ENCODE measurements at places on chromosomes 13 and 19.

DNA sequence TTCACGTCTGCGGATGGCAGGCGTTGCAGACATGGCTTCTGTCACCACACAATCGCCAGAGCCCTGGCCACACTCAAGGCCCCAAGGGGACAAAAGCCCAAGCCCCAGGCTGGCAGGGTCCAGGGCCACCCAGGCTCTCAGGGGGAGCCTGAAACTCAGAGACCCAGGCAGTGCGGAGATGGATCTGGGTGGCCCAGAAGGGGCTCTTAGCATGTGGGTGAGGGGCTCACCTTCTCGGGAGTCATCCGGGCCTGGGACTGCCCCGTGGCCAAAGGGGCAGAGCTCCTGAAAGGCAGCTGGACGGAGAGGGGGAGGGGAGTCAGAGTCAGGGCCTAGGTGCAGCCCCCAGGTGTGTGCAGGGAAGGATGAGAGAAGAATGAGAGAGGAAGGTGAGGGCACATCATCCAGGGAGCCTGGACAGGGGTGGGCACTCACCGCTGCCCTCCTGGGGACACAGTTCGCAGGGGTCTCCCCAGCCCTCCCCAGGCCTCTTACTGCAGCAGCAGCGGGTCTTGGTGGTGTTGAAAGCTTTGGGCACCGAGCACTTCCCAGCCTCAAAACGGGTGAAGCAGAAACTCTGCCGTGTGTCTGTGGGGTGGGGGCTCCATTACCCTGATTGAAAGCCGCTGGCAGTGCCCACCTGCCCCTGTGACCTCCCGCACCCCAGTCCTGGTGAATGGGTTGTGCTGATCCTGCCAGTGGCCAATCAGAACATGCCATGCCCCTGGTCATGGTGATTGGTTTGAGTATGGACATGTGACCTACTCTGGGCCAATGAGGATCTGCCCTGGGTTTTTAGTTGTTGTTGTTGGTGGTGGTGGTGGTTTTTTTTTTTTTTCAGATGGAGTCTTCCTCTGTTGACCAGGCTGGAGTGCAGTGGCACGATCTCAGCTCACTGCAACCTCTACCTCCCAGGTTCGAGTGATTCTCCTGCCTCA, 37.4 kb downstream of the CCL25 start:
- no peak for DNase-seq

GRCh38 chr13:31556376-31556775, 182.9 kb upstream of the RXFP2 start:
- no peak for DNase-seq

GRCh38 chr19:5553892-5554291, 13.9 kb downstream of the TINCR start:
- no peak for DNase-seq

GRCh38 chr19:4988770-4989251, 19.9 kb downstream of the KDM4B start:
- no peak for DNase-seq

- no peak for DNase-seq
Measured at GRCh38 chr13:54742984-54743383, 1714.4 kb downstream of the OLFM4 start.

DNA sequence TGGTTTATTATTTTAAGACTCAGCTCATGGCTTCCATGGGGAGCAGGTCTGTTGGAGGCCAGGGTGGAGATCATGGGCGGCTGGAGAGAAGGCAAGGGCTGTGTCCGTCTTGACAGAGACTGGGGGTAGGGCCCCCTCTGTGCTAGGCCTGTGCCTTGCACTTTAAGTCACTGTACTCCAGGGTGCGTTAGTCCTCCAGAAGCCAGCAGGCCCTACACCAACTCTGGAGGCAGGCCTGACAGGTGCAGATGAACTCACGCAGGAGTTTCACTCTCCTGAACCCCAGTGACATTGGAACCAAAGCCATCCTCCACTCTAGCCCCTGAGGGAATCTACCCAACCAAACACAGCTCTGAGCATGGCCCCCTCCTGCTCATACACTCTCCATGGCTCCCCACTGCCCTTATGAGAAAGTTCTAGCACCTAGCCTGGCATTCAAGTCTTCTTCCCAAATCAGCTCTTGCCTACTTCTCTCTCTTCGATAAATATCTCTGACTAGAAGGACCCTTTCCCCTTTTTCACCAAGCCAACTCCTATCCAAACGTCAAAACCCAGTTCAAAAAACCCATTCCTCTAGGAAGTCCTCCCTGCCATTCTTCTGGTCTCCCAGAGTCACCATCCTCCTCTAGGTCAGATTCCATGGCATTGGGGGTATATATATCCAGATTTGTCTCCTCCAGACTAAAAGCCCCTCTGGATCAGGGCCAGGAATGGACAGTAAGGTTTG, 15.1 kb downstream of the MEF2B start:
- no peak for DNase-seq

- DNase-seq: no peak
Measured at GRCh38 chr19:39032063-39032918, at the start of gene FBXO27. Gene FBXO27, minus strand, starts transcription at chr19:39032549. Its CDS starts 322 bp downstream, at chr19:39032227.

GRCh38 chr19:6847828-6848200, 39.6 kb upstream of the ADGRE1 start:
- DNase-seq: no peak

- DNase-seq: no peak
Measured at GRCh38 chr19:39838569-39838968, 4.6 kb upstream of the DYRK1B start.

- no peak for DNase-seq
Measured at GRCh38 chr19:58037927-58038687, 4.3 kb downstream of the ZSCAN1 start.
